ENCODE measurements at places on chromosomes 11 and 22.
A peak's percentile ranks its signal among the peaks of the same experiment; 100 is the strongest.

GRCh38 chr11:27703481-27703880 is 3.2 kb upstream of the BDNF start:
- H3K4me1 ChIP-seq: peaks cover 10% of the 10 kb centered on the region
- no peak overlapping the region for H3K27ac ChIP-seq
- no peaks in the 10 kb centered on the region for H3K36me3 ChIP-seq
- no peak for DNase-seq
- H3K4me3 ChIP-seq: no peak overlapping the region

DNA sequence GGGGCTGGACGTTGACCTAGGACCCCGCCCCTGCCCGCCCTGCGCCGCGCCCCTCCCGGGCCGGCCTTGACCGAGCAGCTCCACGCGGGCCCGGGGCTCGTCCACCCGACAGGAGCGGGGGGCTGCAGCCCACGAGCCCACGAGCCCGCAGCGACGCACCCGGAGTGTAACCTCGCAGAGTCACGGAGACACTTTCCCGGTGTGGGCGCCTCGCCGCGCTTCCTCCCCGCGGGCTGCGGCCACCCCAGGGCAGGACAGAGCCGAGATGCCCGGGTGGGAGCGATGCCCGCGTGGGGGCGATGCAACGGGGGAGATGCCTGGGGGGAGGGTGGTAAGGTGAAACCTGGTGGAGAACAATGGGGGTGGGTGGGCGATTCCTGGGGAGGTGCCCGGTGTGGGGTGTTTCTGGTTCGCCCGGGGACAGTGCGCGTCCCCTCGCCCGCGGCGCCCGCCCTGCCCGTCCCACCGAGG is 4.9 kb upstream of the ZBED4 start:
- H3K4me1 ChIP-seq: 0 out of 2 replicates have a peak, but pooled peaks cover 4% of the 10 kb centered on the region
- H3K27me3 ChIP-seq: no peaks in the 10 kb centered on the region
- H3K36me3 ChIP-seq: no peaks in the 10 kb centered on the region
- H3K4me3 ChIP-seq: peak overlapping the region; percentile 42
- no peak overlapping the region for H3K27ac ChIP-seq

- no peaks in the 10 kb centered on the region for H3K27me3 ChIP-seq
- no peak overlapping the region for H3K27ac ChIP-seq
- no peaks in the 10 kb centered on the region for H3K4me1 ChIP-seq
- H3K36me3 ChIP-seq: no peaks in the 10 kb centered on the region
- no peak overlapping the region for H3K4me3 ChIP-seq
These were observed 406.0 kb downstream of the MIAT start for GRCh38 chr22:27063406-27063805.

DNA sequence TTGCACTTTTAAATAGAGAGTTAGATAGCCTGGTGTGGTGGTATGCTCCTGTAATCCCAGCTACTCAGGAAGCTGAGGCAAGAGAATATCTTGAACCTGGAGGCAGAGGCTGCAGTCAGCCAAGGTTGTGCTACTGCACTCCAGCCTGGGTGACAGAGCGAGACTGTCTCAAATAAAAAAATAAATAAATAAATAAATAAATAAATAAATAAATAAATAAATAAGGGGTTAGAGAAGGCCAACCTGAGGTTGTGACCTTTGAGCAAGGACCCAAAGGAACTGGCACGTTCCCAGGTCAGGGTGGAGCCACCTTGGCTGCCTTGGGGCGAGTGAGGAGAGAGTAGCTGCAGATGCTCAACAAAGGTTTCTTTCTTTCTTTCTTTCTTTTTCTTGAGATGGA is 65.3 kb upstream of the TENM4 start:
- no peaks in the 10 kb centered on the region for H3K36me3 ChIP-seq
- DNase-seq: no peak
- no peaks in the 10 kb centered on the region for H3K27me3 ChIP-seq

DNA sequence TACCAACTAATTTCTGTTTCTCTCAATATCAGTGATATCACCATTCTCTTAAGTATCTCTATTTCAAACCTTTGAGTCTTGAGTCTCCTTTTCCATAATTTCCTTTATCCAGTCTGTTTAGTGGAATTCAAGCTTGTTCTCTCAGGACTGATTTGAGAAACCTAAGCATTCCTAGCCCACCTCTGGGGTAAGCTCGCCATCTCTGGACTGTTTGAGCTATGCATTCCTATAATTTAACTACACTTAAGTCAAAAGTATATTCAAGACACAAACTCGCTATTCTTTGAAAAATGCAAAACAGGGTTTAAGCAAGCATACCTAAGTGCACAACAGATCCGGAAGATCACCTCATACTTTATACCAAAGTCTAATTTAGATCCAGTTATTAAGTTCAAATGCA is 2.1 kb upstream of the DLAT start:
- H3K4me1 ChIP-seq: peaks cover 10% of the 10 kb centered on the region
- H3K36me3 ChIP-seq: no peaks in the 10 kb centered on the region
- no peaks in the 10 kb centered on the region for H3K27me3 ChIP-seq
- no peak for DNase-seq
- no peak overlapping the region for H3K4me3 ChIP-seq
- no peak overlapping the region for H3K27ac ChIP-seq

- H3K27me3 ChIP-seq: no peaks in the 10 kb centered on the region
- no peak overlapping the region for H3K27ac ChIP-seq
- no peak for DNase-seq
- no peaks in the 10 kb centered on the region for H3K36me3 ChIP-seq
- no peak overlapping the region for H3K4me3 ChIP-seq
These were observed 50.3 kb downstream of the SPON1 start for GRCh38 chr11:14012846-14013245.

DNA sequence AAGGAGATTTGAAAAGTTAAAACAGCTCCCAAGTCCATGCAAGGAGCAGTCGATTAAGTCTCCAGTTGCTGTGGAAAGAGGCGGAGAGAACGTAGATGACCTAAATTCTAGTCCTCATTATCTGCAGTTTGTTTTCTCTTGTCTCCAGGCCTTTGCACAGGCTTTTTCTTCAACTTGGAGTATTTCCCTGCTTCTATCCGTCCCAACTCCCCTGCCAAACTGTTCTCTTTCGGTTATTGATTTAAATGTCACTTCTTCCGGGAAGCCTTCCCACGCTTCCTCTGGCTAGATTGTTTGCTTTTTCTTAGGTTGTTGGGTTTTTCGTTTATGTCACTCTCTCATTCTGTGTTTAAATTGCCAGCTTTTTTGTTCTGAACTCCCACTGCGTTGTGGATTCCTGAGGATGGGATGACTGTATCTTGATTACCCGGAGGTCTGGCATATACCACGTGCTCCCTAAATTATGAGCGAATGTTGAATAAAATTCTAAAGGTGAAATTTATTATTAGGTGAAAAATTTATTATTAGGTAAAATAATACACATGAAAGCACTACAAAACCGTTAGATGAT is 463 bp downstream of the TMEM126B start:
- H3K27ac ChIP-seq: peak overlapping the region; percentile 96
- peak overlapping the region; percentile 88 for H3K4me3 ChIP-seq
- peaks cover 34% of the 10 kb centered on the region for H3K4me1 ChIP-seq
- no peak for DNase-seq
- peaks cover 5% of the 10 kb centered on the region for H3K36me3 ChIP-seq

Data from Panc1 (cell line).